AG04449 (cell line): ENCODE measurements at places on chromosomes 7 and 10.
A peak's percentile ranks its signal among the peaks of the same experiment; 100 is the strongest.

GRCh38 chr7:98281757-98282606, 496 bp downstream of the BRI3 start:
- DNase-seq, result no peak

GRCh38 chr7:116679500-116679899, 7.5 kb downstream of the MET start:
- DNase-seq, result no peak

DNA sequence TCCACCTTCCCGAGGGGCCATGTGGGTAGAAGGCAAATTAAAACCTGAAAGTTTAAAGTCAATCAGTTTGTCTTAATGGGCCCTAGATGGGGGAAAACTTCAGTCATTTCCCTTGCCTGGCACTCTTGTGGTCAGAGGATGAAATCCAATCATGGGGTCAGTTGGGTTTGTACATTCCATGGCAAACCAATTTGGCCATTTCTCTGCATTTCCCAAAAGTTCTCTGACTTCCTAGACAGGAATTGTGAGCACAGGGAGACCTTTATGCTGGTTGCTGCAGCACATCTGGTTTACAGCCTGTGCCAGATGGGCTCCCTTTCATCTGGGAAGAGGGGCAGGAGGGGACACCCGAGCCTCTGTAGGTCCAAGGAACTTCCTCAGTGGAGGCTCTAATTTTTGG, 113.0 kb downstream of the CYP26A1 start:
- no peak for DNase-seq

- DNase-seq, result no peak
These were observed 90.0 kb upstream of the ADRB1 start for GRCh38 chr10:113953505-113954272.

DNA sequence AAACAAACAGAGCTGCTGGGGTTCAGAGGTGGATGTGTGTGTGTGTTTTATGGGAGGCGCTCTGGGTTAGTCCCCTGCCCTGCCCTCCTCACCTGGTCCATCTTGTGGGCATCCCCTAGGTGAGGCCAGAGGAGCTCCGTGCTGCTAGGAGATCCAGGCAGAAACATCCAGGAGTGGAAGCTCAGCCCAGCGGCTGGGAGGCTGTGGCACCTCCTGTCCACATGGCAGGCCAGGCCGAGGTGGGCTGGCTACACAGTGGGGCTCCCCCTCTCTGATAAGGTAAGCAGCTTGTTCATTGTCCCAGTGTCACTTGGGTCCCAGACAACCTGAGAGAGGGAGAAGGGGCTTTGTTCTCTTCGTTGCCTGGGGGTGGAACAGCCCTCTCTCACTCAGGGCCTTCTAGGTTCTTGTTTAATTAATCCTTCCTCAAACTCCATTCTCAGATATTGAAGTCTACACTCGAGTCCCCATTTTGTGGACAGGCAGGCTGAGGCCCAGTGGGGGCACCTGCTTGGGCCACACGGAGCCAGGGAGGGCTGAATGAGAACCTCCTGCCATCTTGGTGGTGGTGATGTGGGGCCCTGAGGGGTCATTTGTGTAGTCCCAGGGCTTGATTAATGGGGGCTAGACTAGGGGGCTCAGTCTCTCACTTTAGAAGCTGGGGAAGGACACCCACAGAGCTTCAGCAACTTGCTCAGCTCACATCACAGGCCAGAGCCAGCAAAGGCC, 216.8 kb upstream of the GPR26 start:
- DNase-seq, result no peak

DNA sequence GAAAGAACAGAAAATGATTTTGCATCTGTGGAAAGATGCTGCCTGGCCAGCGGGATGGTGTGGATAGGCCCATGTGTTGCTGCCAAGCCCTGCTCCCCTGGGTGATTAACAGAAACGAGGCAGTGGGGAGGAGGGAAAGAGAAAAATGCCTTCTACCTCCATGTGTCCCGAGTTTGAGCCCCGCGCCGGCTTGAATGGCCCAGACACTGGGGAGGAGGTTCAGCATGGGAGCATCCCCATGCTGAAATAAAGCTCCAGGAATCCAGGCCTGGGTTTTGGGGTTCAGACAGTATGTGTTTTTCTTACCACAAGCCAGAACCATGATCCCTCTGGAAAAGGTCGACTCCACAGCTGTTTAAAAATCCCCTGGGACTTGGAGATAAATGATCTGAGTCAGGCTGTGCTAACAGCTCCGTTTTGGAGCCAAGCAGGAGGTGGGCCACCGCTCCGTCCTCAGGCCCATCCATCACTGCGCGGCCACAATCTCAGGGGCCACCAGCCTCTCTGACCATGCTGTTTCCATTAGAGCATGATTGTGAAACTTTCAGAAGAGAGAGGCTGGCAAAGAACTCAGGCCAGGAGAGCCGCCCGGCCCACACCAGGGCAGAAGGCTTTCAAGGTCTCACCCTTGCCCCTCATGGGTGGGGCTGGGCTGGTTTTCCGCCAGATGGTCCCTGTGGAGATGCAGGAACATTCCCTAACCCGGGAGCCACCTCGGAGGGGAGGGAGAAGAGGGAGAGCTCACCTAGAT, 299.7 kb downstream of the ZEB1 start:
- DNase-seq, result no peak

- DNase-seq, result no peak
These were observed 142.2 kb downstream of the TWIST1 start for GRCh38 chr7:18975276-18975675.

DNA sequence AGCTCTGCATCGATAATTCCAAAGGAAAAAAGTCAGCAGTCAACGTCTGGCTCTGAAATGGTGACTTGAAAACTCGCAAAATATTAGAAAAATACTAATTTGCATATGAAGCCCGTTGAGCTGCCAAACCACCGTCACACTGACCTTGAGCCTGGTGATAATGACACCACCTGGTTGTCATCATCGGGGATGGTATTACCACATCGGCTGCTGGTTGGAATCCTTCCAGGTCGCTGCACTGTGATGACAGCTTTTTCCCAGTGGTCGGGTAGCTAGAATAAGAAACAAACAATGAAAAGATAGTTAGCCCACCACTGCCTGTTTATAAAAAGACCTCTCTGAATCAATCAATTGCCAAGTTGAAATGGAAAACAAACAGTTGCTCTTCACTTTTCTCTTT, 41.6 kb downstream of the LAMB1 start:
- DNase-seq, result no peak

- DNase-seq, result no peak
These were observed 19.7 kb upstream of the PRPF18 start for GRCh38 chr10:13567030-13567429.

GRCh38 chr7:155584763-155585531, 38.6 kb upstream of the CNPY1 start:
- peak; percentile 31 for DNase-seq
